CD4-positive, alpha-beta T cell treated with Interferon alpha-2 for 1 hour (primary cell): ENCODE measurements at places on chromosomes 12 and 14.

GRCh38 chr12:47270782-47271664, 191.3 kb upstream of the AMIGO2 start:
- no peak for DNase-seq

DNA sequence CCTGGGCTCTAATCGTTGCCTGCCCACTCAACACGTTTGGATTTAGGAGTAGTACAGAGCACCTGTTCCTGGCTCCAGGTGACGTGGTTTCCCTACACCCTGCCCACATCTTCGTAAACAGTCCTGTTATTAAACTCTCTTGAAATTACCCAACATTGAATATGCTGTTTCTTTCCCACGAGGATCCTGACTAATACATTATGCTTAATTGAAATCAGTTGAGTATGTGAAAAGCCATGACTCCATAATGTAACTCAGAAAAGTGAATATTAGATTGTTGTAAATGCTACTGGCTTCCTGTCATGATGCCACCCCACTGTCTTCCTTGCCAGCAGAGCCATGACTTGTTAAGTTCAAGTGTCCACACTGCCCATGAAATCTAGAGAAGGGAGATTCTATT, 21.6 kb downstream of the AK7 start:
- no peak for DNase-seq

DNA sequence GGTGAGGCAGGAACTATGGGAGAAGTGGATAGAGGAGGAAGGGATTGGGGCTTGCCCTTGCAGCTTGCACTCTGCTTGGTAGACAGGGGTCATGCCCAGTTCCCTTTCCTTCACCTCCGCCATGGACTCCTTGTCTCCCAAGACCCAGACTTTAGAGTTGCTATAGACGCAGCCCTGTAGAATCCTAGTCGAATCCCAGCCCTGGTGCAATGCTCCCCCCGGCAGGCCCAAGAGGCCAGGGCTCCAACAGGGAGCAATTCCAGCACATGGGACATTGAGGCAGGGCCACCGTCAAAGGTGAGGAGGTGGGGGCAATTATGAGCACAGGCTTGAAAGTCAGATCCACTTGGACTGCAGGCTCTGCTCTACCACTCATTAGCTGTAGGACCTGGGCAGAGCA, 29.5 kb upstream of the BCDIN3D start:
- DNase-seq = no peak

GRCh38 chr12:51508285-51508684, 82.7 kb upstream of the SCN8A start:
- DNase-seq = no peak
